ENCODE measurements at places on chromosomes 5 and 9.
A peak's percentile ranks its signal among the peaks of the same experiment; 100 is the strongest.

GRCh38 chr5:76460104-76460503, 57.0 kb downstream of the IQGAP2 start:
- DNase-seq = no peak

- DNase-seq = peak; percentile 87
Observed at GRCh38 chr5:151150471-151151262, 6.9 kb downstream of the ANXA6 start.

GRCh38 chr5:127561254-127561653, 43.8 kb downstream of the PRRC1 start:
- no peak for DNase-seq

DNA sequence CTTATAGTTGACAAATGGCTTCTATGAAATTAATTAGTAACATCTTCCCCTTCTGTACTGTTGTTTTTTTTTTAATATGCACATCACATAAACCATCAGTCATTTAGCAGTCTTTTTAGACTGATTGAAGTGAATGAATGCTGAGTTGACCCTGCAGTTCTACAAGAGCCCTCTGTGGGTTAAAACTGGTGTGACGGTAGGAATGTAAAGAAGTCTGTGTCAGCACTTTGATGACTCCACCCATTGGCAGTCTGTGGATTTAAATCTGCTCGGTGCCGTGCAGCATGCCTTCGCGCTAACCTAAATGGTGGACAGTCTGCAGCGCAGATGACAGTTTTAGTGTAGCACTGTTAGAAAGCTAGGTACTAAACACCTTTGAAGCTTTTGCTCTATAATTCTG, 3.1 kb downstream of the GTF3C4 start:
- DNase-seq = no peak

DNA sequence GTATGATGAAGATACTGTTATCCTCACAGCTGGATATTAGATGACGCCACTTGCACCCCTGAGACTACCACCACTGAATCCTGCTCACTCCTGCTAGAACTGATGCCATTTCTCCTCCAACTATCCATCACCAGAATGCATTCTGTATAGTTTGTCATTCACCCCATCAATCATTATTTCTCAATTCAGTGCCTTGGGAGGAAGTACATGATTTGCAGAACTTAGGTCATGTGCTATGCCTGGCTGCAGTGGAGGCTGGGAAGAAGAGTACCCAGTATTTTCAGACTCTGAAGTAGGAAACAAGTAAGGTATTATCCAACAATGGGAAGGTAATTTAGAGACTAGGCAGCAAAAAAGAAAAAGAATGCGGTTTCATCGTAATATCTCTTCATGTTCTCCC, 26.2 kb upstream of the HSD17B4 start:
- DNase-seq = no peak

- no peak for DNase-seq
Observed at GRCh38 chr9:98538203-98538602, 170.5 kb downstream of the GABBR2 start.

- DNase-seq = no peak
Observed at GRCh38 chr5:121763665-121764064, 88.0 kb upstream of the FTMT start.

DNA sequence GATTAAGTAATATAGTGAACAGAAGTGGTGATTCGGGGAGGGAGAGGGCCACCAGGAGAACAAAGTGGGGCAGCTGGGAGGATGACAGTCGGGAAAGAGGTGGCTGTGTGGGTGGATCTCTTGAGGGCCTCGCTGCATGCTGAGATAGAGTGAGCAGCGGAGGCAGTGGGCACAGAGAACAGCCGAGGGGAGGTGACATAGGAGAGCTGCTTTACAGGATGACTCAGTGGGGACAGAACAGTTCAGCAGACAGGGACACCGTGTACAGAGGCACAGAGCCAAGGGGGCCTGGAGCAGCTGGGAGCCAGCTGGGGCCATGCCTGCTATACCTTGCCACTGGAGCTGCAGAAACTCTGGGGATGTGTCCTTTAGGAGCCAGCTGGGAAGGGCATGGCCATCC, 273.9 kb downstream of the GADD45G start:
- DNase-seq = no peak

GRCh38 chr5:145975001-145975360, 38.6 kb downstream of the SH3RF2 start:
- no peak for DNase-seq

- no peak for DNase-seq
Observed at GRCh38 chr9:23686257-23686656, 139.8 kb downstream of the ELAVL2 start.

DNA sequence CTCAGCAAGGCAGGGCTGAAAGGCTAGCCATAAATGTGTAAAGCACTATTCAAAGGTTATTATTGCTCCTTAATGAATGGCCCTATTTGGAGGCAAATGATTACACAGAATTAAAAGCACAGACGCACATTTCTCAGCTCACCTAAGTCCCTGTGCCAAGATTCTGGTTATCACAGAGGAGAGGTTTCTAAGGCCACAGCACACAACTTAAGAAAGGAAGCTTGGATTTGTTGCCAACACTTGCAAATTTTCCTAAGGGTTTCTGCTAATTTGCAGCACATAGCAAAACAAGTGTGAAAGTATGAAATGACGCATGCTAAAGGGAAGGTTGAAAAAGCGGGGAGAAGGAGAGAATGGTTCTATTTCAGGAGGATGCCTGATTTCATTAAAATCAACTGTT, 834.1 kb upstream of the C9orf72 start:
- no peak for DNase-seq

- no peak for DNase-seq
Observed at GRCh38 chr9:1837453-1838084, 177.6 kb upstream of the SMARCA2 start.

DNA sequence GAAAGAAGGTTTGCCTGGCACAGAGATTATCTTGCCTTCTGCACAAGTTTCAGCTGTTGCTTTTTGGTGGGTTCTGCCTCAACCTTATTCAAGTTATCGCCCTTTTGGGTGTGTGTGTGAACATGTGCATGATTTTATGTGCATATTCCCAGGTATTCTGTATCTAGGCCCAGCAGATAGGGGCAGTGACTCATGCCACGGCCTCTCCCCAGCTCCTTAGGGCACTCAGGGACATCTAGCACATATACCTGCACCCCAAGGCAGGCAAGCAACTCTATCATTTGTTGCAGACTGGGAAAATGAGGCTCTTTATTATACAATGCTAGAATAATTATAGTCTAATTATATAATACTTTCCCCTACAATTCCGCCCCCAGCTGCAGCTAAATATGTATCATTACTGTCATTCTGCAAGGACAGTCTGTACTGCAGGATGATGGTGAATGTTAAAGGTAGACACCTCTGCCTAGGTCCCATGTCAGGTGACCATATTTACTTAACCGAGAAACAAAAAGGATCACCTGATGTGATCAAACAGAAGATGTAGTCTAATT, 128.9 kb downstream of the PDE8B start:
- no peak for DNase-seq

DNA sequence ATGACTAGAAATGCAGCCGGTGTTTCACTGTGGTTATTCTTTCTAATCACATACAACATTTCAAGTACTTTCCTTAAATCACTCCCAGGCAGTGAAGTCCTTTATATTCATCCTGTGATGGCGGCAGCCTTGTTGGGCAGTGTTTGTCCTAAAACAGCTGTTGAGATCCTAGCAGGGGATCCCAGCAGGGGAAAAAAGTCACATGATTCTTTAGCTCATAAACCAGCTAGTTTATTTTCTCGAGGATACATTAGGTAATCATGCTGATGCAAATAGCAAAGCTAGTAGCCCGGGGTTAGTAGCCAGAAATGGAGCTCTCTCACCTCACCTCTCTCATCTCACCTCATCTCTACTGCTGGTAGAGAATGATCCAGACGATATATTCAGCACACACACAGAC, 70.5 kb downstream of the FOXD1 start:
- no peak for DNase-seq

DNA sequence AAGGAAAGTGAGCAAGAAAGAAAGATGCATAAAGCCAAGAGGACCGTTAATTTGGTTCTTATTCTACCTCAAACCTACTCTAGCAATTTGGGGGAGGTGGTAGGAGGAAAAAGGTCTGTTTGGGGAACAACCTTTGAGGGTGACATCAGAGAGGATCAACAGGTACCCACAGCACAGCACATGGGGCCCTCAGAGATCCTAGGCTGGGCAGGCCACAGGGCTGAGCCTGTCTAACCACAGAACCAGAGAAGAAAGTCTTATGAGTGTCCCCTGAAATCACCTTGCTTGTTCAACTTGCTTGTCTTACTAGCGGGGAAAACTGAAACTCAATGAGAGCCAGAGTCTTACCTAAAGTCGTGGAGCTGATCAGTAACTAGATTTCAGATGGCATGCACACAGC, 385.2 kb downstream of the SPOCK1 start:
- no peak for DNase-seq

Measured in thymus (tissue), 14 donors.